ENCODE measurements at places on chromosomes 12 and 14.

- peak; percentile 45 for DNase-seq
Observed at GRCh38 chr14:101707068-101707842, 54.3 kb upstream of the PPP2R5C start.

- no peak for DNase-seq
Observed at GRCh38 chr14:93648440-93649168, 139.7 kb downstream of the PRIMA1 start.

DNA sequence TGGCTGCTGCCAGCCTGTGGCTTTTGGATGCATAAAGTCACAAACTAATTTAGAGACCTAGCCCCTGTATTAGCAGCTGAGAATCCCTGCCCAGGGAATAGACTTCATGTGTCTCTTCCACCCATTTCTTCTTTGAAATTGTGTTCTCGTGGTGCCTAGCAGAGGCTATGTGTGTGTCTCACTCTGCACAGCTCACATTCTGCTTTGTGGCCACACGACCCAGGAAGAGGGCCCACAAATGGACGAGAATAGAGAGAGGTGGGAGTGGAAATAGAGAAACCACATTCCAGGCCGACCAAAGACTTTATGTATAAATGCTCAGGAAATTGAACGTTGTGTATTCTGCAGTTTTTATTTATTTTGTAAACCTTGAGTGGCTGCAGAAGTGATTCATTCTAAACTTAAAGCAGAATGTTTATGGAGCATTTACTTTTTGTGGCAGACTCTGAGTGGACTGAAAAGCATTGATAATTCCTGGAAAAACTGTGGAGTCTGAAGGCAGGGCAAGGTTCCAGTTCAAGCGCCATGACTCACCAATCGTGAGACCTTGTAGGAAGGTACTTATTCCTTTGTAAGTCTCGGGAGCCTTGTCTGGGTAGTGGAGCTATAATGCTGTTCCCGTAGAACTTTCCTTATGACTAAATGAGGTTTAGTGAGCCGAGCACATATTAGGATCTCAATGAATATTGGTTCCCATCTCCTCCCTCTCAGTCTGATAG lies 9.1 kb downstream of the B4GALNT3 start:
- no peak for DNase-seq

GRCh38 chr12:124323771-124324530 lies 29.1 kb downstream of the RFLNA start:
- DNase-seq = no peak

- no peak for DNase-seq
Observed at GRCh38 chr14:60332869-60333268, 83.8 kb downstream of the PPM1A start.

DNA sequence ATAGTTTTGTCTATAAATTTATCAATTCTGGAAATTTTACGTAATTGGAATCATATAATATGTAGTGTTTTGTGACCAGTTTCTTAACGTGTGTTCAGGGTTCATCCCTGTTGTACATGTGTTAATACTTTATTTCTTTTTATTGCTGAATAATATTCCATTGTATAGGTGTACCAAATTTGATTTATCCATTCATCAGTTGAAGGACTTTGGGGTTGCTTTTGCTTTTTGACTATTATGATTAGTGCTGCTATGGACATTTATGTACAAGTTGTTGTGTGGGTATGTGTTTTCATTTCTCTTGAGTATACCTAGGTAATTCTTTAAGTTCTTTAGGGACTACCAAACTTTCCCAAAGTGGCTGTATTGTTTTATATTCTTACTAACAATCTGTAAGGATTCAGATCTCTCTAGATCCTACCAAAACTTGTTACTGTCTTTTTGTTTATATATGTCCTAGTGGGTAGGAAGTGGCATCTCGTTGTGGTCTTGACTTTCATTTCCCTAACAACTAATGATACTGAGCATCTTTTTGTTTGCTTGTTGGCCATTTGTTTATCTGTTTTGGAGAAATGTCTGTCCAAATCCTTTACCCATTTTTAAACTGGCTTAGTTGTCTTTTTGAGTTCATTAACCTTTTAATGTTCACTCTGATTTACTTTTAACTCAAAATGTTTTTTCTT lies 14.9 kb downstream of the VRK1 start:
- DNase-seq = no peak

GRCh38 chr12:7837366-7837765 lies 35.3 kb downstream of the SLC2A14 start:
- DNase-seq = no peak

- DNase-seq = no peak
Observed at GRCh38 chr12:30630979-30631285, 64.7 kb downstream of the IPO8 start.

DNA sequence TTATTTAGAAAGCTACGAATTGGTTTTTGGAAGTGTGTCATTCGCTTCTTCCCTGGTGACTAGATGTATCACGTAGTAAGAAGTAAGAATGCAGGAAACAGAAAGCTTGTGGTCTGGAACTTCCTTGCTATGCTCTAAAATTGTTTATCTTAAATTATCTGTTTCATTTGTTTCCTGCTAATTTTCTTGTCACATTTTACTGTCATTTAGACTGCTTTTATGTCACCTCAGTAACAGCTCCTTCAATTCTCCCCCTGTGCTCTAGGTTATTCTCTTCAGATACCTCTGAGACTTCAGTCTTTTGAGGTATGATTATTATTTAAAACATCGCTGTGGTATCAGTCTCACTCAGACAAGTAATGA lies 699 bp upstream of the CD69 start:
- no peak for DNase-seq

Data from activated CD8-positive, alpha-beta memory T cell treated with anti-CD3 and anti-CD28 coated beads for 48 hours (primary cell).